NCI-H187 (cell line): ENCODE measurements at places on chromosomes 2 and 18.
A peak's percentile ranks its signal among the peaks of the same experiment; 100 is the strongest.

DNA sequence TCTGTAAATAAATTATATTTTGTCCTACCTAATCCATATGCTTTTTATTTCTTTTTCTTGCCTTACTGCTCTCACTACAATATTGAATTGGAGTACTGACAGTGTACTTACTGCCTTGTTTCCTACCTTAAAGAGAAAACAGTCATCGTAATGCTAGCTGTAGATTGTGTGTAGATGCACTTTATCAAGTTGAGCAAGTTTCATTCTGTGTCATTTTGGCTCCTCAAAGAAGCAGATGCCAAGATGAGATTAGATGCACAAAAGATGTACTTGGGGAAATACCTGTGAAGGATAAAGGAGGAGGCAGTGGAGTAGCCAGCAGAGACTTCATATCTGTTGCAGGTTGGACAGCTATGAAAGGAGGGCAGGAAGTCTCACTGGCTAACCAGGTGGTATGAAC, 145.5 kb downstream of the FTCDNL1 start:
- no peak for DNase-seq

DNA sequence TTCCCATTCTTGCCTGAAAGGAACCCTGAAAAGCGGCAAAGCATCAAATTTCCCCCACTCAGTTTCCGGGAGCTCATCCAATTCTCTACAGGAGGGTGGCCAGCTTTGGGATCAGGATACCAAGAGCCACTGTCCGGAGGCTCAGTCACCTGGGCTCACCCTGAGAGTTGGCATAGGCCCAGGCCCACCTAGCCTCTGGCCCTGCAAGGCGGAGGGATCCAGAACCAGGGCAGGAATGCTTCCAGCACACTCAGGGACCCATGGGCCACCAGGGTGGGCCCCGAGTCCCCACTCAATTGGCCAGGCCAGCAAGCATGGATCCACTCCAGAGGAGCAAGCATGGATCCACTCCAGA, 432.9 kb upstream of the MYT1L start:
- DNase-seq, result no peak

GRCh38 chr2:67954093-67954748, 108.6 kb downstream of the C1D start:
- peak; percentile 70 for DNase-seq

DNA sequence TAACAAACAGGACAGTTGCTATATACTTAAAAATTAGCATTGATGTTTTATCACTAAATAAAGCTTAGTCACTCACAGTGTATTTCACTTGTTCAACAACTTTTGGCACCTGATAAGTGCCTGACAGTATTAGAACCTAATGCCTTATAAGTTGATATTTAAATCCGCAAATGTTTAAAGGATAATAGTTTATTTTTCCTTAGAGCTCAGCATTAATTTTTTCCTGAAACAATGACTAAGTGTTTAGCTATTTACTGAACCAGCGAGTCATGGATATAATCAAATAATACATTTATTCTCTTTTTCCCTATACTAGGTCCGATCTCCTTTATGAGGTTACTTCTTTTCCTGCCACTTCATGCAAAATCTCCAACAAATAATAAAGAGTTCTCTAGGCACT, 146.0 kb upstream of the PGAP1 start:
- no peak for DNase-seq

DNA sequence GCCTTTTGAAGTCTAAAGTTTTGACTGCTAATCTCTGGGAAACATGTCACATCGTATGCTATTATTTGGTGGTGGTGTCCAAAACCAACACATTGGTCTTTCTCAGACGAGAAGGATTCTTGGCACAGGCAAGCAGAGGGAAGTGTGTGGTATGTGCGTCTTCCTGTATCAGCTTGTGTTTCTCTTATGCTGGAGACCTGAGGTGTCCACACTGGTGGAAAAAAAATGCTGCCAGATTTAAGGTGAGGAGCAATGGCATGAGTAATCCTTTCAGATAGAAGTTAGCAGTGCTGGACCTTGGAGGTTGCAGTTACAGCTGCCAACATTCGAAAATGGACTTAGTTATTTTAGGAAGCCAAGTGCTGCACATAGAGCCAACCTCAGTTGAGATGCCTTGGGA, 11.7 kb upstream of the FHL2 start:
- DNase-seq, result no peak

DNA sequence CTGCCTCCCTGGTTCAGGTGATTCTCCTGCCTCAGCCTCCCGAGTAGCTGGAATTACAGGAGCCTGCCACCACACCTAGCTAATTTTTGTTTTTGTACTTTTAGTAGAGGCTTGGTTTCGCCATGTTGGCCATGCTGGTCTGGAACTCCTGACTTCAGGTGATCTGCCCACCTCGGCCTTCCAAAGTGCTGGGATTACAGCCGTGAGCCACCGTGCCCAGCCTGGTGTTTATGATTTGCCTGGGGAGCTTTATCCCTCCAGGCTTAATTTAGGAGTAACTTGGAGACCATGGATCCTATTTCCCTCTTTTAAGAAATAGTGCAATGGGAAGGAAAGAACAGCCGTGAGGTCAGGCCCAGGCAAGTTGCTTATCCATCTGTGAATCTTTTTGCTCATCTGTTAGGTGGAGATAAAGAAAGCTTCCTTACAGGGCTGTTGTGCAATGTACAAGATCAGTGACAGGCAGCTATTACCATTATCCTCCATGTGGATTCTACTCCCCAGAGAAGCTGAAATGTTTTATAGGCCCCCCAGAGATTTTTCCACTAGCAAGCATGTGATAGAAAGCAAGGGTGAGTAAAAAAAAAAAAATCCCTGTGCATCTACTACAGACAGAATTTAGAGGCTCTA, 104.9 kb upstream of the MGAT5 start:
- no peak for DNase-seq

GRCh38 chr18:63208676-63209075, 110.9 kb downstream of the BCL2 start:
- DNase-seq, result no peak
